ENCODE measurements at places on chromosomes 16 and 17.

DNA sequence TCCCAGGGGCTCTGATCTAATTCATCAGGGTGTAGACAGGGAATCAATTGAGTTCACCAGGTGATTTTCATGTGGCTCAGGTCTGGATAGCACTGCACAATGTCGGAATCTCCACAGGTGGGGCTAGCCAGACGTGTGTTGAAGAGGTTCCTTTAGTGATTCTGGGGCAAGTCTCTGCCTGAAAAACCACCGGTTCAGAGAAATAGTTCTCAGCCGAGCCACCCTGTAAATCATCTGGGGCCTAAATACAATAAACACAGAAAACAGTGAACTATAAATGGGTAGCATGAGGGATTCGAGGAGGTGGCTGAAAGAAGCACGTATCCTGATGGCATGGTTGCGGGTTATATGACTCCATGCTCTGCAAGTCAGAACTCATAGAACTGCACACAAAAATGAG, 21.3 kb downstream of the ASPA start:
- no peak for DNase-seq

DNA sequence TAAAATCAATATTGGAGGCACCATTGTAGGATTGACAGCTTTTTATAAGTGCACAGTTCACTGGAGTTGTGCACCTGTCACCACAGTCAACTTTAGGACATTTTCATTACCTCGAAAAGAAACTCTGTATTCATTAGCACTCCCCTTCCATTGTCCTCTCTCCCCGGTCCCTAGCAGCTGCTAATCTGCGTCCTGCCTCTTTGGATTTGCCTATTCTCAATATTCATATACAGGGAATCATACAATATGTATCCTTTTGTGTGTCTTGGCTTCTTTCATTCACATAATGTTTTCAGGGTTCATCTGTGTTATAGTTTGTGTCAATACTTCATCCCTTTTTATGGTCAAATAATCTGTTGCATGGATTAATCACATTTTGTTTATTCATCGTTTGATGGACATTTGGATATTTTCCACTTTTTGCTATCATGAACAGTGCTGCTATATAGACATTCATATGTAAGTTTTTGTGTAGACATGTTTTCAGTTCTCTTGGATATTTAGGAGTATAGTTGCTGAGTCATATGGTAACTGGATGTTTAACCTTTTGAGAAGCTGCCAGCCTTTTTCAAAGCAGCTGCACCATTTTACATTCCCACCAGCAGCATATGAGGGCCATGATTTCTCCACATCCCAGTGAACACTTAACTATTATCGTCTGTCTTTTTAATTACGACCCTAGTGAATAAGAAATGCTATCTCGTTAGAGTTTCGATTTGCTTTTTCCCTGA, 9.8 kb downstream of the DNAJA3 start:
- DNase-seq: no peak

DNA sequence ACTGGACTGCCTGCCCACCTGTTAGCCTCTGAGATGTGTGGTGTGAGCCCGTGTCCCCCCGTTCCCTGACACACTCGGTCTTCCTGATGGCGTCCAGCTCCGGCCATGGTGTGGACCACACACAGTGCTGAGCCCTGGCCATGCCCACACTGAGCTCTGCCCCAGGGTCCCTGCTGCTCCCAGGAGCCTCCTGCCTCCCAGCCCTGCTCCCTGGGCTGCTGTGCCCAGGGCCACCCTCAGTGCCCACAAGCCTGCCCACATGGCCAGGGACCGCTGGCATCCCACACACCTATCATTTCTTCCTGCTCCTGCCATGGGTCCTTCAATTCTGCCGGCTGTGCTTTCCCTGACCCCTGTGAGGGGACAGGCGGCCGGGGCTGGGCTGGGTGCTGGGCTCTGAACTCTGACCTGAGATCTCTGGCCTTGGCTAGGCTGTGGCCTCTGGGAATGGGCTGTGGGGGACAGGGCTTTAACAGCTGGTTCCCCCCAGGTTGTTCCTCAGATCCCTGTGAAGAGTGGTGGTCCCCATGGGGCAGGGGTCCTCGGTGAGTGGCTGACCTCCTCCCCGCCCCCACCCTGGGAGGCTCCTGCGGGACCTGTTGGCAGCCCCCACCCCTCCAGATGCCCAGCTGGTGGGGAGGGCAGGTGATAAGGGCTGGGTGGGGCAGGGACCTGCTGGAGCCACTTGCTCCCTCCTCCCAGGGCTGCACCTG, 4.0 kb downstream of the CEMP1 start:
- no peak for DNase-seq

DNA sequence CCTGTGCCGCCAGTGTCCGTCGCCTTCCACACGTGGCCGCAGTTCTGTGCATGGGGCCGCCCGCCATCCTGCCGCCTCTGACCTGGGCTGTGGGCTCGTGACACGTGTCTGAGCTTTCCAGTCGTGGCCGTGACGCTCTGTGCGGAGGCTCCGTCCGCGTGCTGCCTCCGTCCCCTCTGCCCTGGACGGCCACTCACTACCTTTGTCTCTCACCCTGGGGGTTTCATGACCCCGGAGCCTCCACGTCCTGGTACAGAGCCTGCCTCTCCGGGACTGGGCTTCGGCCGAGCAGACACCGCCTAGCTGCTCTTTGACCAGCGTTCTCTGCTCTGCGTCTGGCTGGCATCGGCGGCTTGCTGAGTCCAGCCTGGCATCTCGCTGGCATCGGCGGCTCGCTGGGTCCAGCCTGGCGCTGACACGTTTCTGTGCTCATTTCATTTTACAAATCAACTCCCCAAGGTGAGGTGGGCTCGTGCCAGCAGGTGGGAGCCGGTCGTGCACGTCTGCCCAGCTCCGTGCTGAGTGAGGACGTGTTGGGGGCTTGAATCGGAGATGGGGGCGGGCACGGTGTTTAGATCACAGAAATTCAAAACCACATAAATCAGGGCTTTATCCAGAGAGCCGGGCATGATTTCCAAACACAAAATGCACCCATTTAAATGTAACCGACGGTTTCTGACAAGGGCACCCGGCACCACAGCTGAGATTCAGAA, 44.3 kb upstream of the GNG13 start:
- DNase-seq: no peak

DNA sequence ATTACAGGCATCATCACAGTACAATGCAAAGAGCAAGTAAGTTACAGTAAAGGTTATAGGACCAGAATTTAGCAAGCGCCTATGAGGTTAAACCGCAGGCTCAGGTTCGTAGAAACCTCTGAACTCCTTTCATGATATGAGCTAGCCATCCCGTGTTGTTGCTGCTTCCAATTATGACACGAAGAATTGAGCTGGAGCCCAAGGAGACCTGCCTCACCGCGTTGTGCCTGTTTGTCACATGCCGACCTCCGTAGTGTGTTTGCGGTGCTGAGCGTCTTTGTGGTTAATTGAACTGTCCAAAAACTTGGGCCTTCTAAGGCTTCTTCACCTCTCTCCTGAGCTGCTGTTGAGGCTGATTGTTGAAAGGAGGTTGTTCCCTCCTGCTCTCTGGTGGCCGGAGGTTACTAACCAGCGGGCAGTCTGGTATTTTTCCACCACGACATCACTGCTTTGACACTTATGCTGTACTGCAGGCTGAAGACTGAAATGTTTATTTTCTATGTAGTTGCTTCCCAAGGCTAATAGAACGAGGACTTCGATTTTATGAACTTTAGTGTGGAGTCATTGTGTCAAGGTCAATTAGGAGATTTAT, 67.5 kb downstream of the SEC14L1 start:
- DNase-seq: no peak

- DNase-seq: no peak
Measured at GRCh38 chr17:47905221-47905733, 9.2 kb downstream of the SP2 start.

GRCh38 chr17:17343160-17343735, 40.1 kb downstream of the NT5M start:
- DNase-seq: no peak

DNA sequence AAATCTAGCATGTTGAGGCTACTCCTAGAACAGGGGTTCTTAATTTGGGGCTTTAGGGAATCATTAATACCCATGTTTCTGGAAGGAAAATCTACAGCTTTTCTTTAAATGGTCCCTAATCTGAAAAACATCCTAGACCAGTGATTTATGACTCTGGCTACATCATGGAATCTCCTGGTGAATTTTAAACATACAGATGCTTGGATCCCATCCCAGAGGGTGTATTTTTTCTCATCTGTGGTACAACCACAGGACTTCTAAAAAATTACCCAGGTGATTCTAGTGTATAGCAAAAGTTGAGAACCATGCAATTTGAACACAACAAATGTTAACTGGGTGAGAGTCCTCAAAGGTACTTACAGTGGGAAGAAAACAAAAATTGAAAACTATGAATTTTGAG, 41.5 kb downstream of the KANSL1 start:
- DNase-seq: no peak

- DNase-seq: peak; percentile 50
Measured at GRCh38 chr16:4358831-4359561, 7.9 kb upstream of the PAM16 start.
